ENCODE measurements at places on chromosomes 1 and 21.

DNA sequence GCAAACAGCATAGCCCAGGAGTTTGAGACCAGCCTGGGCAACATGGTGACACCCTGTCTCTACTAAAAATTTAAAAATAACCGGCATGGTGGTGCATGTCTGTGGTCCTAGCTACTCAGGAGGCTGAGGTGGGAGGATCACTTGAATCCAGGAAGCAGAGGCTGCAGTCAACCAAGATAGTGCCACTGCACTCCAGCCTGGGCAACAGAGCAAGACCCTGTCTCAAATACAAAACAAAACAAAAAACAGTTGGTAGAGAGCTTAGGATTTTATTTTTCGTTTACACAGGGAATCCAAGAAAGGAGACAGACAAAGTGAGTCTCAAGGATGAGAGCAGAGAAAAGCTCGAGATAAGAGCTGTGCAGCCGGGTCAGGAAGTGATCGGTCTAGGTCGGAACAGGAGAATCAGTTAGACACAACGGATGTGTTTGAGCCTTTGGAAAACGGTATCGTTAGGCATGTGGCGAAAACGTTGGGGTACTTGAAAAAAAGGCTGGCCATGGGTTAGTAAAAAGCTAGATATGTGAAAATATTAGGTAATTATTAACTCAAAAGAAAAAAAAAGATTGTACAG is 1.7 kb upstream of the MIB2 start:
- DNase-seq, result no peak

- DNase-seq, result peak; percentile 87
These were observed 699 bp downstream of the MAP3K6 start for GRCh38 chr1:27366113-27366410.

DNA sequence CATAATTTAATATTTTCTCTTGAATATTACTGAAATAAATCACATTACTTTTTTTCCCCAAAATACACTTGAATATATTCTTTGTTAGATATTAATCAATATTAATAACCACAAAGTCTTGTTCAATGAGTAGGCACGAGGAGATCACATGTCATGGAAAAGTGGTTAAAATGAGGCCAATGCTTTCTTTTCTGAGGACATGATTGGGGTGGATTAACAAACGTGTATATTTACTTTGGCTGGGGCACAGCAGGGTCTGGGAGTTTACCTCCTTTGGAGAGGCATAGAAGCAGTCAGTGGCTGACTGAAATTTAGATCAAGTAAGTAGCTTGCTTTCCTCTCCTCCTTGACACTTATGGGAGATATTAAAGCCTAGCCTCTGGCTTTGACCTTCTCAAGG is 664.3 kb upstream of the B3GALT2 start:
- DNase-seq, result peak; percentile 23

GRCh38 chr1:109763646-109764415 is at the start of gene EPS8L3:
EPS8L3 (minus strand) TSS chr1:109763923; CDS start chr1:109761749, 2,174 bp downstream.
- no peak for DNase-seq

DNA sequence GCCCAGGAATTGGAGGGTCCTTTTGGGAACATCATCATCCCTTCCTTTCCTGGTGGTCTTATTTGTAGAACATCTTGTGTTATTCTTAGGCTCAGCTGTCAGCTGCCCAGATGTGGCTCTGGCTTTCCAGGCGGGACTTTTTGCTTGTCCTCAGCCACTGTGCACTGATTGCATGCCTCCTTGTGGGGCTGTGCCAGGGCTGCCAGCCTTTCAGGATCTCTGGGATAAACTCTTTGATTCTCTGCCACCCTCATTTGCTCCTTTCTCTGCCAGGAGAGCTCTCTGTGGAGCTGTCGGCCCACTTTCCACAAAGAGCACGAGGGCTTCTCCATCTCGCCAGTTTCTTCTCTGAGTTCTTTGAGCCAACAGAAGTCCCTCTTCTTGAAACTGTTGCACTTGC is 63.1 kb downstream of the PTPRU start:
- DNase-seq, result no peak

- no peak for DNase-seq
These were observed 602.9 kb downstream of the NPHP4 start for GRCh38 chr1:5389101-5389885.

Measured in NCI-H446 (cell line).